ENCODE measurements at places on chromosomes 1 and 21. TPM values are rescaled to one million over a fixed set of nuclear protein-coding genes. Genes with fewer than 3 reads are reported as not detected.

GRCh38 chr1:110155878-110156522 lies 5.7 kb downstream of the SLC6A17 start:
- DNase-seq, result no peak

Gene S1PR1
- total RNA-seq, result 32.6 TPM

Gene SELP
- total RNA-seq, result 13.1 TPM

- DNase-seq, result no peak
Measured at GRCh38 chr1:117697220-117697781, 91.5 kb downstream of the TENT5C start.

GRCh38 chr1:166062421-166063070 lies 104.3 kb downstream of the FAM78B start:
- no peak for DNase-seq

Gene MKNK1
- total RNA-seq, result 37.3 TPM

DNA sequence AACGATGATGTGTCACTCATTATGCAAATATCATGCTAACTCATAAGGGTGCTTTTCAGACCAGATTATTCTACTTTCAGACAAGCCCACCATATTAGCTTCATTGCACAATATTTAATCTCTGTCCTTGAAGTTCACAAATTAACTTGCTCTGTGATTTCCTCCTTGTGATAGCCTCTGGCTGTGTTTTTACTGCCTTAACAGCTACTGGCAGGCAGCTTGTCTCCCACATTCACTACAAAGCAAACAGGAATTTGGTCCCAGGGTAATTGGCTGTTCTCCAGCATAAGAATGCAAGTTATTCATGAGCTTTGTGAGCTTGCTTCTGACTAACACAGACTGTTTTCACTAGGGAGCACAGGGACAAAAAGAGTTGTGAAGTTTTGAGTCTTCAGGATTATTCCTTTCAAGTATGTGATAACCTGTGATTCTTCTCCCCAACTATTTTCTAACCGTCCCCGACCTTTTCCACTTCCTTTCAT lies 87.9 kb upstream of the HMCN1 start:
- DNase-seq, result peak; percentile 86

GRCh38 chr1:204991342-204991844 lies 51.6 kb upstream of the CNTN2 start:
- no peak for DNase-seq

DNA sequence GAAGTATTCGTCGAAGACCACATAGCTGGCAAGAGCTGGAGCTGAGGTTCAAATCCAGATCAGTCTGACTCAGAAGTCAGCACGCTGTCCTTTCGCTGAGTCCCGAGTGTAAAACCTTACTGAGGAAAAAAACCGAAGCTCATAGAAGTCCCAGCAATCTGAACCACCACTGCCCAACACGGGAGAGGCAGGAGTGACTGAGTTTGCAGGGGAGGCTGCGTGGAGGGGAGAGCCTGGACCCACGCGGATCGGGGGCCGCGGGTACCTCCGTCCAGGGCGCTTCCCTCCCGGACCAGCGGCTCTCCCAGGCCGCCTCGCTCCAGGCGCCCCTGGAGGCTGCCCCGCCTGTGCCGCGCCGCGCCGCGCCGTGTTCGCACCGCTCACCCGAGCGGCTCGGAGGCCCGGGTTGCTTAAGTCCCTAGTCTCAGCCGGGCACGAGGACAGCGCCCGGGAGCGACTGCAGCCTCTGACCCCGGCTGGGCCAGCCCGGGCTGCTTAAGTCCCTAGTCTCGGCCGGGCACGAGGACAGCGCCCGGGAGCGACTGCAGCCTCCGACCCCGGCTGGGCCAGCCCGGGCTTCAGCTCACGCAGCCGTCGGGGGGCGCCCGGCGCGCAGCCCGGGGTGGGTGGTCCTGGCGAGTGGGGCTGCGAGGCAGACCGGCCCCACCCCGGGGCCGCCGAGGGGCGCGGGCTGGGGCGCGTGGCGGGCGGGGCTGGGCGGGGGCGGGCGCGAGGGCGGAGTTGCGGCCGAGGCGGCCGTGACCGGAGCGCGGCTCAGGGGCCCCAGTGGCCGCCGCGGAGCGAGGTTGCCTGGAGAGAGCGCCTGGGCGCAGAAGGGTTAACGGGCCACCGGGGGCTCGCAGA lies at the start of gene ADAMTSL4:
TSS of gene ADAMTSL4 (plus strand) at position 777 of the 864 bp plus-strand sequence. CDS start 2,881 bp downstream, outside the sequence.
- no peak for DNase-seq

GRCh38 chr1:107499139-107499744 lies 358.4 kb downstream of the NTNG1 start:
- DNase-seq, result no peak

GRCh38 chr1:111723091-111723806 lies 15.9 kb downstream of the INKA2 start:
- no peak for DNase-seq

GRCh38 chr1:179066471-179066870 lies 15.4 kb upstream of the TOR3A start:
- DNase-seq, result no peak

DNA sequence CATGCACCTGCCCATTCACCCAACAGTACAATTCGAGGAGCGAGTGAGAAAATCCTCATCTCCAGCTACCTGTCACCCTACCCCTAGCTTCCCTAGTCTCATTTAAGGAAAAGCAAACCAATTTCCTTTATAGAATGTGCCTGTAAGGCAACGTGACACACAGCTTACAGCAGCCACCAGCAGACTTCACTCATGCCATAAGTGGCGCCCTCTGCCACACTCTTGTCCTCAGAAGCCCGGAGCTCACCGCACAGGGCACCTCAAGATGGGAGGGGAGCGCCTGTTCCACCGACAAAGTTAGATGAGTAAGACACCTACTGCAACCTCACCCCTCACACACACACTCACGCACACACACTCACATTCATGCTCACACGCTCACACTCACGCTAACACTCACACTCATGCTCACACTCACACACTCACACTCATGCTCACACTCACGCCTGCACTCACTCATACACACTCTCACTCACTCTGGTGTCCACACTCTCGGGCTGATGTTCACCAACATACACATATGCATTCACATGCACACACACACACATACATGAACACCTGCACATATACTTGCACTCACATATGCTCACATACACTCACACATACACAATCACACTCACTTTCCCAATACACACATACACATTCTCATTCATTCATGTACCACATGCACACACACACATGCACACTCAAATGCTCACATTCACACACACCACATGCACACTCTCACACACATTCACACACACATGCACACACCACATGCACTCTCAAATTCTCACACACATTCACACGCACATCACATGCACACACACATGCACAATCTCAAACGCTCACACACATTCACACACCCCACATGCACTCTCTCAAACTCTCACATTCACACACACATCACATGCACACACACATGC lies 170.7 kb downstream of the PSMG1 start:
- DNase-seq, result no peak

Gene ELAPOR1
- total RNA-seq, result 0.74 TPM

Gene KCND3
- total RNA-seq, result 5.4 TPM

- no peak for DNase-seq
Measured at GRCh38 chr21:29195981-29196669, 65.7 kb downstream of the MAP3K7CL start.

Gene ECM1
- 8.7 TPM for total RNA-seq

Gene TMCC2
- 4.4 TPM for total RNA-seq
